Smooth muscle cell of trachea (primary cell): ENCODE measurements at places on chromosomes 6 and 20. TPM values are rescaled to one million over a fixed set of nuclear protein-coding genes. Genes with fewer than 3 reads are reported as not detected.

Gene RAMACL
- 1.8 and 2.5 TPM in 2 replicates for total RNA-seq

Gene SIRPB2
- total RNA-seq, result not detected in 2 replicates

Gene WFDC5
- not detected in 2 replicates for total RNA-seq

Gene LIN28B
- total RNA-seq, result not detected in 2 replicates

Gene RPL7L1
- total RNA-seq, result 122 and 143 TPM in 2 replicates

Gene WFDC12
- not detected in 2 replicates for total RNA-seq

Gene BCAS1
- under 0.01 TPM in 2 replicates for total RNA-seq

Gene KCNQ2
- total RNA-seq, result under 0.01 TPM in 1 of 2 replicates, not detected in the other

Gene MEI4
- not detected in 2 replicates for total RNA-seq

Gene OPN5
- not detected in 2 replicates for total RNA-seq

Gene PRDM1
- total RNA-seq, result 2.8 and 5.2 TPM in 2 replicates

Gene ZSCAN12
- total RNA-seq, result 5.3 and 8.4 TPM in 2 replicates

Gene CTCFL
- total RNA-seq, result under 0.01 TPM in 1 of 2 replicates, not detected in the other

Gene MATN4
- total RNA-seq, result 0.33 TPM in 1 of 2 replicates, not detected in the other

Gene PNPLA1
- not detected in 2 replicates for total RNA-seq

Gene RNF217
- 10.9 and 14.0 TPM in 2 replicates for total RNA-seq

Gene PPP1R16B
- under 0.01 and 0.15 TPM in 2 replicates for total RNA-seq

Gene ZNF318
- total RNA-seq, result 9.1 and 9.3 TPM in 2 replicates

Gene VGLL2
- total RNA-seq, result not detected in 2 replicates

Gene CMTR1
- total RNA-seq, result 57.3 and 88.5 TPM in 2 replicates

Gene SCGN
- total RNA-seq, result not detected in 2 replicates

Gene KHDRBS2
- not detected in 2 replicates for total RNA-seq

Gene C6orf15
- total RNA-seq, result not detected in 2 replicates

Gene C6orf163
- 2.2 and 2.5 TPM in 2 replicates for total RNA-seq

Gene GNAS-AS1
- total RNA-seq, result 1.2 and 1.3 TPM in 2 replicates

Gene DYNLRB1
- total RNA-seq, result 49.0 and 53.1 TPM in 2 replicates

Gene JARID2
- total RNA-seq, result 8.9 and 12.4 TPM in 2 replicates

Gene TTK
- 2.0 and 38.5 TPM in 2 replicates for total RNA-seq

Gene NKX2-2
- total RNA-seq, result not detected in 2 replicates

Gene NEDD9
- 0.66 and 0.73 TPM in 2 replicates for total RNA-seq

Gene ACOT13
- 8.1 and 8.4 TPM in 2 replicates for total RNA-seq

Gene TP53INP2
- 4.2 and 4.5 TPM in 2 replicates for total RNA-seq

Gene PI16
- 0.50 TPM in 1 of 2 replicates, not detected in the other for total RNA-seq

Gene ZSCAN31
- total RNA-seq, result 38.3 and 47.6 TPM in 2 replicates

Gene RHAG
- not detected in 2 replicates for total RNA-seq

Gene BPIFB1
- total RNA-seq, result not detected in 2 replicates

Gene KCNB1
- total RNA-seq, result 0.33 TPM in 1 of 2 replicates, not detected in the other

Gene LAMP5
- total RNA-seq, result 0.15 TPM in 1 of 2 replicates, not detected in the other

Gene KCNK16
- not detected in 2 replicates for total RNA-seq

Gene ANGPT4
- not detected in 2 replicates for total RNA-seq

Gene CAGE1
- total RNA-seq, result 0.17 TPM in 1 of 2 replicates, not detected in the other

Gene TAGAP
- not detected in 2 replicates for total RNA-seq

Gene TMEM200A
- 44.5 and 62.5 TPM in 2 replicates for total RNA-seq

Gene KIAA0408
- 1.8 and 3.8 TPM in 2 replicates for total RNA-seq

Gene OPRM1
- total RNA-seq, result under 0.01 TPM in 1 of 2 replicates, not detected in the other

Gene ABHD16B
- not detected in 2 replicates for total RNA-seq

Gene EYA4
- 26.2 and 29.9 TPM in 2 replicates for total RNA-seq

Gene CCM2L
- total RNA-seq, result not detected in 2 replicates

Gene DOP1A
- total RNA-seq, result 26.8 and 29.8 TPM in 2 replicates

Gene BAG2
- total RNA-seq, result 23.4 and 25.5 TPM in 2 replicates

Gene TRMT11
- total RNA-seq, result 20.5 and 33.3 TPM in 2 replicates

Gene DEF6
- 0.50 and 0.87 TPM in 2 replicates for total RNA-seq

Gene ZC3H12D
- total RNA-seq, result 0.15 and 0.17 TPM in 2 replicates

Gene CST2
- total RNA-seq, result not detected in 2 replicates

Gene LZTS3
- total RNA-seq, result 4.5 and 10.4 TPM in 2 replicates

Gene AIF1
- total RNA-seq, result not detected in 2 replicates

Gene HCK
- not detected in 2 replicates for total RNA-seq

Gene IRF4
- total RNA-seq, result under 0.01 and 0.99 TPM in 2 replicates

Gene EFCAB8
- 0.44 TPM in 1 of 2 replicates, not detected in the other for total RNA-seq
